ENCODE measurements at places on chromosomes 6 and 20.

- no peak for DNase-seq
Observed at GRCh38 chr6:77036400-77036799, 426.9 kb downstream of the HTR1B start.

GRCh38 chr6:130314271-130314670, 51.5 kb upstream of the TMEM200A start:
- DNase-seq: no peak

DNA sequence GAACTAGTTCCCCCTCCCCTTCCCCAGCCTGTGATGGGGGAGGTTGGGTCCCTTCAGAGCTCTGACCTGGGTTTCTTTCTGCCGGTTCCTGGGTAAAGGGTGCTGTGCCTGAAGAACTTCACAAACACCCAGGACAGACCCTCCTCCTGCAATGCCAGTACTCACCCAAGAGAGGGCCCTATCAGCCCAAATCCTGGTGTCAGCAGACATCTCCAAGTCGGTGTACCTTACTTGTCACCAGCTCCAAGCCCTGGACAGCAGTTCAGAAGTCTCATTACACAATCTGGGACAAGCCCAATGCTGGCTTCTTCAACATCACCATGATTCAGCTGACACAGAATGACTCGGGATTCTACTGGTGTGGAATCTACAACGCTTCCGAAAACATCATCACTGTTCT, 467 bp downstream of the TREML4 start:
- no peak for DNase-seq

- peak; percentile 100 for DNase-seq
Observed at GRCh38 chr6:32195652-32195901, 3.1 kb upstream of the GPSM3 start.

- no peak for DNase-seq
Observed at GRCh38 chr6:42429042-42429585, 22.6 kb downstream of the TRERF1 start.

GRCh38 chr6:41489120-41489851, 56.9 kb upstream of the FOXP4 start:
- no peak for DNase-seq

Measured in stimulated activated CD8-positive, alpha-beta memory T cell treated with anti-CD3 and anti-CD28 coated beads, Interleukin-15, amount 100 ng/mL, for 48 hours (primary cell).